ENCODE measurements at places on chromosomes 2 and 18. TPM values are rescaled to one million over a fixed set of nuclear protein-coding genes. Genes with fewer than 3 reads are reported as not detected.

The NCKAP5 gene
- 40.8 TPM for total RNA-seq

The OSR1 gene
- 9.7 TPM for total RNA-seq

The FBXO48 gene
- total RNA-seq: 1.8 TPM

The AGPS gene
- 44.8 TPM for total RNA-seq

The TRIM54 gene
- total RNA-seq: not detected

The SNTG2 gene
- total RNA-seq: 3.6 TPM

The MPP4 gene
- 0.17 TPM for total RNA-seq

The STPG4 gene
- not detected for total RNA-seq

The CLEC4F gene
- total RNA-seq: 1.2 TPM

The MRO gene
- 0.20 TPM for total RNA-seq

The CBLN2 gene
- 0.26 TPM for total RNA-seq

The ATP8B1 gene
- total RNA-seq: 30.7 TPM

The CNDP1 gene
- not detected for total RNA-seq

The CDCA7 gene
- 4.1 TPM for total RNA-seq

The PROC gene
- total RNA-seq: not detected

The COL5A2 gene
- total RNA-seq: 29.8 TPM

The TMEM163 gene
- 34.6 TPM for total RNA-seq

The STRADB gene
- total RNA-seq: 18.9 TPM

The MYL1 gene
- total RNA-seq: not detected

The SLC4A1AP gene
- 18.7 TPM for total RNA-seq
